ENCODE measurements at places on chromosomes 2 and 18.

- no peak for DNase-seq
Observed at GRCh38 chr18:70363861-70364260, 75.0 kb downstream of the SOCS6 start.

- no peak for DNase-seq
Observed at GRCh38 chr2:111678651-111679050, 205.3 kb downstream of the ANAPC1 start.

- DNase-seq: no peak
Observed at GRCh38 chr2:157903151-157903550, 27.0 kb upstream of the ACVR1 start.

DNA sequence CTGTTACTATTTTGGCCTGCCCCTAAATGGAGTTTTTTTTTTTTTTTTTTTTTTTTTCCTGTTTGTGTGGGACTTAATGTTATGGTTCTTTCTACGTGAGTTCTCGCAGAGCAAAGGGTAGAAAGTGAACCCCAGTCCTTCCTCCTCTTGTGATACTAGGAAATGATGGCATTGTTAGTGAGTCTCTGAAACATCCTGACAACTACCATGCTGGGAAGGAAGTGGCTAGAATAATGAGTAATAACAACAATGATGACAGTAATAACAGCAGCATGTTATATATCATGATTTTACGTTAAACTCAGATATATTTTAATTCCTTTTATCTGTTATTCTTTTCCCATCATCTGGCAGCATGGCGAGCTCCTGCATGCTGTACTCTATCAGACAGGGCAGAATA lies 216.2 kb upstream of the LINC00305 start:
- DNase-seq: no peak

- DNase-seq: no peak
Observed at GRCh38 chr2:71592181-71592711, 138.9 kb downstream of the DYSF start.

GRCh38 chr18:34773961-34774766 lies 64.1 kb downstream of the DTNA start:
- DNase-seq: no peak

- DNase-seq: no peak
Observed at GRCh38 chr2:236816197-236817170, 246.9 kb downstream of the ACKR3 start.

DNA sequence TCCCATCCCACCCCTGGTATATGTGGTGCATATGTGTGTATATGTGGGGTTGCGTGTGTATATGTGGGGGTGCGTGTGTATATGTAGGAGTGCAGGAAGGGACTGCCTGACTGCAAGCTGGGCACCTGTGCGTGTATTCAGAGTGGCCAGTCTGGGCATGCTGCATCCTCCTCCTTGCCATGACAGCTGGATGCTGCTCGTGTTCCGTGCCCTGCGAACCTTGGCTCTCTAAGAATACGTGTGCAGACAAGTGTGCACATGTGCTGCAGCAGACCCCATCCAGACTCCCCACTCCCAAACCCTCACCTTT lies 222.1 kb downstream of the CELF4 start:
- no peak for DNase-seq

- DNase-seq: no peak
Observed at GRCh38 chr18:12839526-12840196, 44.4 kb downstream of the PTPN2 start.

DNA sequence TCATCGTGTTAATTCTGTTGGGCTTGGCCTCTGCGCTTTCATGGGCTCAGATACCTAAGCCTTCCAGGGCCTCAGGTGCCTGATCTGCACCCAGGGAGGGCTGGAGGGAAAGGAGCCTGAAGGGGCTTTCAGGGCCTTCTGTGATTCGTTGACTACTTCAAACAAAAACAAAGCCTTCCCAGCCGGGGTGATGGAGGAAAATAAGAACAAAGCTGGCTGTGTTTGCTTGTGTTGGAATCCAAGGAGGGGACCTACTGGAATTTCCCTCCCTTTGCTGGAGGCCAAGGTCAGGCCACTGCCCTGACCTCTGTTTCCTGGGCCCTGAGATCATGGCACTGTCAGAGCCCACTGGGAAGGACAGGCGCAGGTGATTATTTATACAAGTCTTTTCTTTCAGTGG lies 135.3 kb downstream of the KLHL29 start:
- DNase-seq: no peak

GRCh38 chr18:68520406-68521075 lies 194.4 kb downstream of the TMX3 start:
- no peak for DNase-seq

GRCh38 chr2:178628605-178629004 lies 148.3 kb downstream of the PLEKHA3 start:
- DNase-seq: no peak

DNA sequence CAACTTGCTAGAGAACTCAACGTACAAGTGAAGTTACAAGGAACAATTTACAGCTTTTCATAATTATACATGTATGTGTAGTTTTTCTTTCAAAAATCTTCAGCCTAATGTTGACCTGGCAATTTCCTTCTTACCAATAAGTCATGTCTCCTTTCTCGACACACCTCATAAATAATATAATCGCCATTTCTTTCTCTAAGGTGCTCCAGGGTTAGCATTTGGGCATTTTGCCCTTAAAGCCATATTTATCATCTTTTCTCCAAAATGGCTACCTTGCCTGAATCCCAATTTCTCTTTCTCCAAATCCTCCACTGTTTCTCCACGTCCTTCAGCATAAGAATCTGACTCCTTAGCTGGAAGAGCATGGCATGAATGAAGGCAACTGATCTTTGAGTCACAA lies 50.3 kb upstream of the RAB27B start:
- no peak for DNase-seq

DNA sequence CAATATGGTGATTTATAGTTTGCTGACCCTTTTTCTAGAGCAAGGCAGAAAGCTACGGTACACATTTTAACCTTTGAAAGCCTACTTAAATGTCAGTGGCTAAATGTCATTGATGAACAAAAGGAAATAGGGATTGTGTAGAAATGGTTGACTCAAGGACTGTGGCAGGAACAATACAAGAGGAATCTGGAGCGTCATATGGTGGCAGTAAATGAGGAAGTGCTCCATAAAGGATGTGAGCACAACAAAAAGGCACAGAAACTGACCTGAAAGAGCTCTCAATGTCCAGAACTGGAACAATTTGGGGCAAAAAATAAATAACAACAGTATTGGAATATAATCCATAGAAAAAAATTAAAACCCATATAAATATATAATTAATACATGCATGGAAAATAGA lies 443.9 kb upstream of the VRK2 start:
- DNase-seq: no peak

DNA sequence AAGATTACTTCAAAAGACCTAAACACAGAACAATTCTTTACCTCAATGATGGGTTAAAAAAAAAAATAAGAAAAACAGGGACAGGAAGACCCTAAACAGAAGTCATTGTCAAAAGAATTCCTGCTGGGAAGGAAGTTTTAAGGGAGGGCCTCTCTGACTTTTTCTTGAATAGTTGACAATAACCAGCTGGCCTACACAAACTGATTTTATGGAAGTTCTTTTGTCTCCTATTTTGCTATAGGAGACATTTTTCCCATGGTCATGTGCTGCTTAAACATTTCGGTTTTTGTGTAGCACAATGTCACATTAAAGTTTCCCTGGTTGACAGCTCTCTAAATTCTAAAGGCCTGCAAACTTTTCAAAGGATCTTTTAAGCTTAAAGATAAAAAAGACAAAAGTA lies 55.3 kb downstream of the RFTN2 start:
- no peak for DNase-seq

- DNase-seq: no peak
Observed at GRCh38 chr2:195319112-195319460, 337.9 kb upstream of the SLC39A10 start.

GRCh38 chr2:231063347-231063746 lies 6.7 kb downstream of the PSMD1 start:
- DNase-seq: no peak

DNA sequence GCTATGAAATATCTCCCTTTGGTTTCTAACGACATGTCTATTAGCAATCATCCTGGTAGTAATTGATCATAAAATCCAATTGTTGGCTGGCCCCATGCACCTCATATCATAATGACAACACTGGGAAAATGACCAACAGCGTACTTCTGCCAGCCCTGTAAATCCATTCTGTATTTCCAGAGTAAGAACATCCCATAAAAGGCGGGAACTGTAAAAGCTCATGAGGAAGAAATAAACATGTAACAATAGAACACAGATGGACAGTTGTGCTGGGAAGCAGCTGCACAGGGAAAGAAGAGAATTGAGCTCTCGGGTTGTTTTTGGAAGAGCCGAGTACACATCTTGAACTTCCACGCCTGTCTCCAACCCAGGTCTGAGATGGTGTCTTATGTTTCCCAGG lies 218.7 kb downstream of the CMPK2 start:
- DNase-seq: no peak

GRCh38 chr2:24461685-24462084 lies 29.4 kb upstream of the NCOA1 start:
- DNase-seq: no peak

DNA sequence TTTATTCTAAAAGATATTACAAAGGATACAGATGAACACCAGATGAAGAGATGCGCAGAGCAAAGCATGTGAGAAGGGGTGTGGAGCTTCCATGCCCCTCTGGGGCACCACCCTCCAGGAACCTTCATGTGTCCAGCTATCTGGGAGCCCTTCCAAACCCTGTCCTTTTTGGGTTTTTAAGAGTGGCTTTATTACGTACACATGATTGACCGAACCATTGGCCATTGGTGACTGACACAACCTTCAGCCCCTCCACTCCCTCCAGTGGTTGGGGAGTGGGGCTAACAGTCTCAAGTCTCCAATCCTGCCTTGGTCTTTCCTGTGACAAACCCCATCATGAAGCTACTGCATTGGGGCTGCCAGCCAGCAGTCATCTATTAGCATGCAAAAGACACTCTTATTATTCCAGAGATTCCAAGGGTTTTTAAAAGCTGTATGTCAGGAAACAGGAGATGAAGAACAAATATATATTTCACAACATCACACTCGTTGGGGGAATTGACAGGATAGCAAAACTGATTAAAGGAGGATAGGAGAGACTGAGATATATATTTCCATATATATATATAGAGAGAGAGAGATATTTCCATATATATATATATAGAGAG lies 19.4 kb downstream of the IL1B start:
- no peak for DNase-seq

DNA sequence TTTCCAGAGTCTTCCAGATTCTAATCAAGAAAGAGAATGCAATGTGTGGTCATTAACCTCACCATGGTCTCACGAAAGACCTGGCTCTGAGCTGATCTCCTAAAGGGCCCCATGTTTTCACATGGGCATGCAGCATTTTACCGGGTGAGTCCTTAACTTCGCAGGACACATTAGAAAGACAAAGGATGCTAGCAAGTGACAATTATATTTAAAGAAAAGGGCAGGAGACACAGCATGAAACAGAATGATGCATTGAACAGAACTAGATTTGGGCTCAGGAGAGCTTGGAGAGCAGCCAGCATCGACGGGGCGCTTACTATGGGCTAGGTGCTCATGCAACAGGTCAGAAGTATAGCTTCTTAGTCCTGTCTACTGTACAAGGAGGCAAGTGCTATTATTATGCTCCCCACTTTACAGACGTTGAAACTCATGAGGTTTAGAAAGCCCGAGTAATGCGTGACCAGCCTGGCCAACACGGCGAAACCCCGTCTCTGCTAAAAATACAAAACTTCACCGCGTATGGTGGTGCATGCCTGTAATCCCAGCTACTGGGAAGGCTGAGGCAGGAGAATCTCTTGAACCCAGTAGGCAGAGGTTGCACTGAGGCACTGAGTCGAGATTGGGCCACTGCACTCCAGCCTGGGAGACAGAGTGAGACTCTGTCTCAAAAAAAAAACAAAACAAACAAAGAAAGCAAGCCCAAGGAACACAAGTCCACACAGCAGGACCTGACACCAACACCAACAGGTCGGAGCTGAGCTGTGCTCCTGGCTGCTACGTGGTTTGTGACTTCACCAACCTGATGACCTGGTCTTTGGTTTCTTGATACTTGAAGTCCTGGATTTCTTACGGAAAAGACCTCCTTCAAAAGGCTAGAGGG lies 16.1 kb downstream of the MBP start:
- peak; percentile 3 for DNase-seq

DNA sequence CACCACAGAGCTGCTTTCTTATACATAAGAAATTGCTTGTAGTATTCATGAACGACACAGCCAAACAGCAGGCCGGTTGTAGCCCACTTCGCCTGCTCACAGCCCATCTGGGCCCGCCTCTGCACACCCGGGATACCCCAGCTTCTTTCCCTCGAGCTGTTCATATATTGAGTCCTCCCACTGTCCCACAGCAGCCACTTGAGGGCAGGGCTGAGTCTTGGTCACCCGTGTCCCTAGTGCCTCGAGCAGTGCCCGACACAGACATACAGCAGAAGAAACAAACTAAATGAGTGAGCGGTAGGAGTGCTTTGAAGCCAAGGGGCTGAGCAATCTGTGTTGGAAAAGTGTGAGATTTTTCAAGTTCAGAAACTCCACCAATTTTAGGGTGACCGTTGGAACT lies 251.4 kb downstream of the KLHL29 start:
- no peak for DNase-seq

- no peak for DNase-seq
Observed at GRCh38 chr2:16700551-16701259, 35.1 kb upstream of the CYRIA start.

DNA sequence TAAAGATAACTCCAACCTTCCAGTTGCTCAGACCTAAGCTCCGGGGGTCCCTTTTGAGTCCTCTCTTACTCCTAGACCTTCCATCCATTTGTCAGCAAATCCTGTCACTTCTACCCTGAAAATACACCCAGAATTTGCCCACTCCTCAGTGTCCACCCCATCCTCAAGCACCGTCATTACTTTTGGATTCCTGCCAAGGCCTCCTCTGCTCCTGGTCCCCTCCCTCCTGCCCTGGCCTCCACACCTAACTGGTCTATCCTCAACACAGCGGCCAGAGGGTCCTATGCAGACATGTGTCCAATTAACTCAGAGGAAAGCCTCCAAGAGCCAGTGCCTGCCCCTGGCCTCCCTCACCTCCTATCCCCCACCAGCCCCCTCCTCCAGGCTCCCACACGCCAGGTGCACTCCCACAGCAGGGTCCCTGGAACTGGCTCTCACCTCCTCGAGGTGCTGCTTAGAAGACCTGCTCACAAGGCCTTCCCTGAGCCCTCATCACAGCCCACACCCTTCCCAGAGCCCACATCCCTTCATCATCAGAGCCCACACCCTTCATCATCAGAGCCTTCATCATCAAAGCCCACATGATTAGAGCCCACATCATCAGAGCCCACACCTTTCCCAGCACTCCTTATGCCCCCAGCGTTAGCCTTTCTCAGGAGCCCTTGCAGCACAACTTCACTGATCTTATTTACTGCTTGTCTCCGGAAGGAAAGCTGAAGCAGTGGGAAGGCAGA lies 20.4 kb downstream of the FAM178B start:
- DNase-seq: no peak

Data from ascending aorta (tissue), 2 donors.